ENCODE measurements at places on chromosomes 5 and 9.

GRCh38 chr5:72499730-72500129 lies 7.5 kb downstream of the ZNF366 start:
- DNase-seq = no peak

- no peak for DNase-seq
Observed at GRCh38 chr5:157571357-157571827, 4.2 kb downstream of the ADAM19 start.

DNA sequence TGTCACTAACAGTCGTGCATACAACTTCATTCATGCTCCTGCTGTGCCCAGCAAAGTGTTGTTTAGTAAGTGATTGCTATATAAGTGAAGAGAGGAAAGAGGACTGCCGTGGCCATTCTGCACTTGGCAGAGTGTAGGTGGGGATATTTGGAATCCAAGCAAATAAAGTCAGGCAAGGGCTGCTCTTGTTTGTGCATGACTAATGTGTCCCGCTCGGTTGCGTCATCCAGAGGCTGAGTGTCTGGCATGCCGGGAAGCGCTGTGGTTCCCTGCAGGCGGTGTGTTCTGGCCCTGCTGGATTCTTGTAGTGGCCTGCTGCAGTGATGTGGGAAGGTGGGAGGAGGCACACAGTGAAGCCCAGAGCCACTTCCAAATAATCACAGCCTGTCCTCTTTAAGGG lies 136.9 kb upstream of the ANKH start:
- DNase-seq = no peak

DNA sequence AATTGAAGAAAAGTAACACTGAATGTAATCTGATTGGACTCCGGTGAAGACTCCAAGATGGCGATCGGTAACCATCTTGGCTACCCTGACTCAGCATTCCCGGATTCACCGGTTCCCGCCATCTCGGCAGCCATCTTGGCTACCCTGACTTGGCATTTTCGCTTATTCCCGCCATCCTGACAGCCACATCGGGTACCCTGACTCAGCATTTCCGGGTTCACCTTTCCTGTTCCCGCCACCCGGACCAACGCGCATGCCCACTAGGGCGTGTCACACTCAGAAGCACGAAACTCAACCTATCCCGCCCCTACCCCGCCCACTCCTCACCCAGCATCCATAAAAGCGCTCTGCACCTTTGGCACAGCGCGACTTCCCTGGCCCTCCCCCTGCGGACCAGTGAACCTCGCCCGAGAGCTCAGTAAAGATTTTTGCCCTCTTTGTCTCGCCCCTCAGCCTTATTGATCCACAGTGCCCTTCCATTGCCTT lies 17.2 kb downstream of the SPTLC1 start:
- DNase-seq = no peak

- no peak for DNase-seq
Observed at GRCh38 chr9:126587187-126588185, 26.2 kb upstream of the LMX1B start.

DNA sequence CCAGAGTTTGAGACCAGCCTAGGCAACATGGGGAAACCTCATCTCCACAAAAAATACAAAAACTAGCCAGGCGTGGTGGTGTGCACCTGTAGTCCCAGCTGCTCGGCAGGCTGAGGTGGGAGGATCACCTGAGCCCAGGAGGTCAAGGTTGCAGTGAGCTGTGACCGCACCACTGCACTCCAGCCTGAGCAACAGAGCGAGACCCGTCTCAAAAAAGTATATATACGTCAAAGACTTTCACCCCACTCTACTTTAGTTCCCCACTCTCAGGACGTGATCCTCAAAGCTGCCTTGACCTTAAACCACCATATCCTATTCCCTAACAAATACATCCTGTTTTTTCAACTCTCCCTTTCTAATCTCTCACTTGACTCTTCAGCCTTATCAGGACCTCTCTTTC lies 41.0 kb downstream of the PCDHGC5 start:
- DNase-seq = no peak
